ENCODE measurements at places on chromosomes 2 and 18.

GRCh38 chr2:120638450-120638849 is 97.2 kb upstream of the GLI2 start:
- DNase-seq, result no peak

DNA sequence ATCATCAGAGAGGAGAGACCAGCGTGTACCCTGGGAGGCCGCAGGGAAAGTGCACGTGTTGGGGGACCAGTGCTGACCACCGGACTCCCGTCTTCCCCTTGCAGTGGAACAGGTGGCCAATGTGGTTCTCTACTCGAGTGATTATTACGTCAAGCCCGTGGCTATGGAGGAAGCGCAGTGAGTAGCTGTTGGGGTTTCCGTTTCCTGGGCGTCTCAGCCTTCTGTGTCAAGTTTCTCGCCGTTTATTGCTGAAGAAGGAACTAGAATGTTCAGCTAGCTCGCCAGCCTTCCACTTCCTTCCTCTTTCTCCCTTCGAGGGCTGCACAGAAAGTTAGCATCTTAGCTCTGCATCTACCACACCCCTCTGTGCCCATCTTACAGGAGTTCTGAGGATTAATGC is 22.8 kb upstream of the DGKD start:
- DNase-seq, result peak; percentile 92

DNA sequence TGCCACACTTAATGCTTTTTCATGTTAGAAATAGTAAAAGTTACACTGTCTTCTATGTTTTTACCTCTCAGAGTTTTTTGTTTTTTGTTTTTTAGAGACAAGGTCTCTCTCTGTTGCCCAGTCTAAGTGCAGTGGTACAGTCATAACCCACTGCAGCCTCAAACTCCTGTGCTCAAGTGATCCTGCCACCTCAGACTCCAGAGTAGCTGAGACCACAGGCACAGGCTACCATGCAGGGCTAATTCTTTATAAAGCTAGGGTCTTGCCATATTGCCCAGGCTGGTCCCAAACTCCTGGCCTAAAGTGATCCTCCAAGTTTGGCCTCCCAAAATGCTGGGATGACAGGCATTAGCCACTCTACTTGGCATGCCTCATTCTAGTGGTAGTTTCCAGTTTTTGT is 33.1 kb downstream of the GLS start:
- no peak for DNase-seq

- DNase-seq, result no peak
These were observed 93.2 kb downstream of the PDCL3 start for GRCh38 chr2:100655936-100656534.

DNA sequence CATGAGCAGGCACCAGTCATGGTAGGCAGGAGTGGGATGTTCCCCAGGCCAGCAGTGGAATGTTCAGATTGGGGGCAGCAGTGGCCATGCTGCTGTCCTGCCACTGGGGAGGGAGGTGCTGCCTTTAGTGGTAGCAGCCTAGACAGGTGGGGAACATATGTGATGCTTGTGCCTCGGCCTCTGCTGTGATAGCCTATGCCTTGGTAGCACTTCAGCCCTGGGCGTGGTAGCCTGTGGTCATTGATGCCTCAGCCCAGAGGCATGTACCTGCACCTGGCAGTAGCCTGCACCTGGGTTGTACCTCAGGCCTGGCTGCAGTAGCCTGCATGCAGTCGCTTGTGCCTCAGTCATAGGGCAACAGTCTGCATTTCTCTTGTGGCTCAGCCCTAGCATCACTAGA is 7.1 kb downstream of the RFTN2 start:
- no peak for DNase-seq

GRCh38 chr2:27765621-27766286 is 5.8 kb upstream of the MRPL33 start:
- no peak for DNase-seq

DNA sequence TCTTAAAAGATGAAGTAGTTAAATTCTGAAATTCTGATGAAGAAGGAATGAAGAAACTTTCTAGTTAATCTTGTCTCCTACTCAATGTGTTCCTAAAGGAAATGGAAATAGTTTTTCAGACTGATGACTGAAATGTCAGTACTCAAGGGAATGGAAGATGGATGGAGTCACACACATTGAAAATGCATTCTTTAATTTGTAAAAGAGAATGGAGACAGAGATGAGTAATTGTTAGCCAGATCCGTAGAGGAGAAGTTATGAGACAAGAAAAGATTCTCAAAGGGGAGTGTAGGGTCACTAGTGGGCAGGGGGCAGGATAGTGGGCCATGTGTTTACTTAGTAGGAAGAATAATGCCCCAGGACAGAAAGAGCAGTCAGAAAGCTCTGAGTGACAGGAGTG is 13.3 kb downstream of the ZSWIM2 start:
- DNase-seq, result no peak

DNA sequence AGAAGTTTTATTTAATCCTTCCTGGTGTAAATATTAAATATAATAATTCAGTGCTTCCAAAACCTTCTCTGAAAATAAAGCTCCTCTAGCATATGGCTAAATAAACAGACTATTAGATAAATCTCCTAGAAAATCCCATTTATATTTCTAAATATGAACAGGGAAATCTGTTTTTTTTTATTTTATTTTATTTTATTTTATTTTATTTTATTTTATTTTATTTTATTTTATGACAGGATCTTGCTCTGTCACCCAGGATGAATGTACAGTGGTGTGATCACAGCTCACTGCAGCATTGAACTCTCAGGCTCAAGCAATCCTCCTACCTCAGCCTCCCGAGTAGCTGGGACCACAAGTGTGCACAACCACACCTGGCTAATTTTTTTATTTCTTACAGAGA is 673.5 kb downstream of the IRS1 start:
- DNase-seq, result no peak

- DNase-seq, result no peak
These were observed 345.9 kb upstream of the SPHKAP start for GRCh38 chr2:228527197-228527881.

- no peak for DNase-seq
These were observed 342.3 kb downstream of the DCC start for GRCh38 chr18:52682260-52682659.

DNA sequence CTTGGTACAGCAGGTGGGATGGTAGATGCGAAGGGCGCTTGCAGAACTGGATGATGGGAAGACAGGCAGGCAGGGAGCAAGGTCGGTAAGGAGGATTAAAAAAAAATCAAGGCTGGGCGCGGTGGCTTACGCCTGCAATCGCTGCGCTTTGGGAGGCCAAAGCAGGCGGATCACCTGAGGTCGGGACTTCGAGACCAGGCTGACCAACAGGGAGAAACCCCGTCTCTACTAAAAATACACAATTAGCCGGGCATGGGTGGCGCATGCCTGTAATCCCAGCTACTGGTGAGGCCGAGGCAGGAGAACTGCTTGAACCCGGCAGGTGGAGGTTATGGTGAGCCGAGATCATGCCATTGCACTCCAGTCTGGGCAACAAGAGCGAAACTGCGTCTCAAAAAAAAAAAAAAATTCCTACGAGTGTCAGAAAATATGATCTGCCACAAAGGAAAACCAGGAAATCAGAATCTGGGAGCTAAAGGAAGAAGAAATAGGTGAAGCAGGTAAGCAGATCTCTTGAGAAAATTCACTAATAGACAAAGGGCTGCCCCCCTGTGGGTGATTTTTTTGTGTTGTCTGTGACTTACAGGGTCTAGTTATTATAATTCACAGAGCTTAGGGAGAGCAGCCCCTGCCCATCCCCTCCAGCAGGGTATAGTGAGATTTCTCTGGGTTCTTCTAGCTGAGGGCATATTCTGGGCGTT is 46.2 kb downstream of the C2orf42 start:
- no peak for DNase-seq

- DNase-seq, result no peak
These were observed 73.6 kb upstream of the TSPYL6 start for GRCh38 chr2:54329482-54330161.

DNA sequence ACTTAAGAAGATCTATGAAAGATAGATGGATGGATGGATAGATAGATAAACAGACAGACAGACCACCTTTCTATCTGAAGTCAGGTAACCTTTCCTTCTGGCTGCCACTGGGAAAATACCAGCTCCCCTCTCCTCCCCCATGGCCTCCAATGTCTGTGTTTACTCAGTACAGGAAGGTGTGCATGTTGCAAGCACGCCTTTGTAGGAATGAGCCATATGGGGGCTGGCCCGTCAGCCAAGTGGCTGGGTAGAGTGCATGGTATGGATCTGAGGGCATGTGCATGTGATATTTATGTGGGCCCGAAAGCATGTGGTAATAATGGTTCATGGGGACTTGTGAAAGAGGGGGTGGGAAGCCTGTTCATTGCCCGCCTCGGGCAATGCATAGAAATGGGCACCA is 109.2 kb upstream of the FZD7 start:
- DNase-seq, result no peak

- no peak for DNase-seq
These were observed 4.8 kb downstream of the SATB2 start for GRCh38 chr2:199452991-199453379.

GRCh38 chr2:155218292-155218924 is 519.9 kb downstream of the KCNJ3 start:
- DNase-seq, result no peak

GRCh38 chr18:12031846-12032245 is 50.5 kb downstream of the IMPA2 start:
- peak; percentile 85 for DNase-seq

GRCh38 chr18:75475228-75475627 is 47.7 kb upstream of the SMIM21 start:
- DNase-seq, result no peak

GRCh38 chr2:214481204-214481603 is 70.3 kb downstream of the VWC2L start:
- DNase-seq, result no peak

DNA sequence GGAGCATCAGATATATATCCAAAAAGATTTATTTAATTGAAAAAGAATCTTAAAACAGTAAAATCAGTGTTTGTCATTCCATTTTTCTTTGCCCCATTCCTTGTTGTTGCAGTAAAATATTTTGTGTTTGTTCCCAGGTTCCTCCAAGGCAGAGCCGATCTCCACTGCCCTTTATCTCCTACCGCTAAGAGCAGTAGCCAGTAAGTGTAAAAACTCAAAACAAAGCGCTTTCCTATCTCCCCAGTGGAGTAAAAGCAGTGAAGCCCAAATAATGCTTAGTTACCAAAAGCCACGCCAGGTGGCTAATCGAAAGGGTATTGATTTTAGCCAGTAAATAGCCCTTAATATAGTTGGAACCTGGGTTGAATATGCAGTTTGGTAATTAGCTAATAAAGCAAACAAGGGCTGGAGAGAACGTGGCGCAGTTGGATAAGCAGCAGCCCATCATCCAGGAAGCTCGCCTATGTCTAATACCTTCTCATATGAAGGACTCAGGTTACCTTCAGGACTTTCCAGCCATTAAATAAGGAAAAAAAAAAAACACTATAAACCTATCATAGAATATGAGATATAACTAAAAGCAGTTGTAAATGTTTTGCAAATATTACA is 12.4 kb upstream of the GPD2 start:
- no peak for DNase-seq

GRCh38 chr2:56749152-56749752 is 565.5 kb downstream of the CCDC85A start:
- DNase-seq, result no peak

DNA sequence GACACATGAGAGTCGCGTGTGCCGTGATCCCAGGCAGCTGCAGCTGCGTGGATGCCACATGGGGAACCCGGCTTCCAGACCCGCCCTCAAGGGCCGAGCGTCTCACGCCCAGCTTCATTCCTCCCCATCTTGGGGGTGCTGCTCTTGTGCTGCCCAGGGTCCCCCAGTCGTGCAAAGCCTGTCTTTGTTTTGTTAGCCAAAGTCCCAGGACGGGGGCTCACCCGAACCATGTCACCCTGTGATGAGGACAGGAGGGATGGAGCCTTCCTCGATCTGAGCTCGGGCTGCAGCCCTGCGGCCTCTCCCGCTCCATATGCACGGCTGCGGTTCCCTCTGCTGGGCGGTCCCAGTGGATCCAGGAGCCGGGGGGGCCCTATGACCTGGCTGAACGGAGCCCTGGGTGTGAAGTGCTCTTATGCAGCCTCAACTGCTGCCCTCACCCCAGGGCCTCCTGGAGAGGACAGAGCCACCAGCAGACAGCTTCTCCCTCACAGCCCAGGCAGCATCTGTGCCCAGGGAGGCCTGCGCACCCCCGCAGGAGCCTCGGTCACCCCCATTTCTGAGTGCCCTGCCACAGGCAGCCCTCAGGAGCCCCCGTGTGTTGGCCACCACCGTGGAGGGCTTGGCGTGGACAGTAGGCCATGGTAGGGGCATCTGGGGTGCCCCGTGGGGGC is 99.0 kb upstream of the CTDP1 start:
- DNase-seq, result peak; percentile 73

GRCh38 chr18:59323931-59324622 is 5.6 kb upstream of the CPLX4 start:
- no peak for DNase-seq

DNA sequence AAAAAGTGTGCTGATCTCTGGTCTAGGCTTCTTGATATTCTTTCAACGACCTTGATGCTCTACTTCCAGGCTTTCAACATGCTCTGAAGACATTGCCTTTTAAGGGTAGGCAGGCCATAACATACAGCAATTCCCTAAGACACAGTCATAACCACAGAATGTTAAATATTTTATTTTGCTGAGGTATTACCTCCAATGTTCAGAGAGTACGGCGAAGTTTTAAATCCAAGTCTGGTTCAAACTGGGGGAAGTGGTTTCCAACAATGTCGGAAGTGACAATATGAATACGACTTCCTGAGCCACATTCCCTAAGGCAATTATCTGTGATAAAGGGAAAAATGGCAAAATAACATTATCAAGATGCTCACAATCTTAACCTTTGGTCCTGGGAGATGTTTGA is 1077.9 kb upstream of the PIK3C3 start:
- no peak for DNase-seq

DNA sequence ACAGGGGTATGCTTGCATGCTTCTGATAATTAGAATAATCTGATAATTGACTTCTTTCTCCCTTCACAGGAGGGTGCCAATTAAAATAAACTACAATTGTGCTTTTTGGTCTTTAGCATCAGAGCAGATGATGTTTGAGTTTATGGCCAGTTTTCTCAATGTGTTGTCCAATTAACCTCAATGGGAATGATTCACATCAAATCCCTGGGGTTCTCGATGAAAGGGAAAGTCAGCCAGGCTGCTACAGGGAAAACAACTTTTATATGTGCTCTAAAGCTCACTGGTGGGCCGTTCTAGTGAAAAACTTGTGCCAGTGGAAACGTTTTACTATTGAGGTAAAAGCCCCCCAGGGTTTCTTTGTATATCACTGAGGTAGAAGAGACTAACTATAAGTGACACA is 887.3 kb upstream of the CRIM1 start:
- DNase-seq, result no peak

DNA sequence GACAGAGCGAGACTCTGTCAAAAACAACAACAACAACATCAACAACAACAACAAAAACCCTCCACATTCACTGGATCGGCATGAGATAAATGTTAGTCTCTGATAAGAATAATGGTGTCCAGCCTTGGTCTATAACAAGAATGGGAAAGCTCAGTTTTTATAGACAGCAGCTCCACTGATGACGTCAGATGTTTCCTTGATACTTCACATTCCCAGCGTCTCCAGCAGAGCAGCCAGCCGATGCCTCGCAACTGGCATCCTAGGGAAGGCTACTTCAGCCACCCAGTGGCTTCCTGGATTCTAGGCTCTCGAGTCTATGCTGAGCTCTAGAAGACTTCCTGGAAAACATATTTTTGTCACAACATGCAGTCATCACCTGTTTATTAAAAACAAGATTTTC is 271.4 kb upstream of the SMIM21 start:
- DNase-seq, result no peak
